ENCODE measurements at places on chromosomes 5 and 9.

DNA sequence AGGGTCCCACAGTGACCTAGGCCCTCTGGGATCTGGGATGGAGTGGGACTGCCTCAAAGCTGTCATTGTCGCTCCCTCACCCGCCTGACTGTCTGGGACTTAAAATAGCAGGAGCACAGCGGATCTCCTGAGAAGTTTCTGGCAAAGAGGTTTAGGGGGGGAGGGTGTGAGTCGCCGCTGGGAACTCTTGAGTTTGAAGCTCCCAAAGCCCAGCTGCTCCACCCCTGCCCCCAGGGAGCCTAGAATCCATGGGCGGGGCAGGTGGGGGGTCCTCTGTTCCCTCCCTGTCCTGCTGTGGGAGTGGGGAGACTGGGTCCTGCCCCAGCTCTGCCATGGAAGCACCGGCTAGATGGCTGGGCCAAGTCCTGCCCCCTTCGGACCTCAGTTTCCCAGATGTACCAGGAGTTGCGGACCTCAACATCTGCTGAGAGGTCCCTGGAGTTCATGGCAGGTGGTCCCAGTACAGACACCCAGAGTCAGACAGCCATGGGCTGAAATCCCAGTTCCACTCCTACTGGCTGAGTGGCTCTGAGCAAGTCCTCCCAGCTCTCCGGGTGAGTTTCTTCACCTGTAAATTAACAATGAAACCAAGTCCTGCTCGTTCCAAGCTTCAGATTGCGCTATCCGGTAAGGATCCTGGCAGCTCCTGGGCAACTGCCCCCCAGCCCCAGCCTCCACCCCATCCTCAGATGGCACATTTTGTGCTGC lies 985 bp upstream of the WDR38 start:
- no peak for DNase-seq

GRCh38 chr9:6247266-6247665 lies 31.7 kb downstream of the IL33 start:
- DNase-seq: no peak

- peak; percentile 8 for DNase-seq
These were observed 501.5 kb downstream of the DMAC1 start for GRCh38 chr9:7298123-7298522.

- no peak for DNase-seq
These were observed 478.8 kb upstream of the ADAMTS16 start for GRCh38 chr5:4661326-4661725.

DNA sequence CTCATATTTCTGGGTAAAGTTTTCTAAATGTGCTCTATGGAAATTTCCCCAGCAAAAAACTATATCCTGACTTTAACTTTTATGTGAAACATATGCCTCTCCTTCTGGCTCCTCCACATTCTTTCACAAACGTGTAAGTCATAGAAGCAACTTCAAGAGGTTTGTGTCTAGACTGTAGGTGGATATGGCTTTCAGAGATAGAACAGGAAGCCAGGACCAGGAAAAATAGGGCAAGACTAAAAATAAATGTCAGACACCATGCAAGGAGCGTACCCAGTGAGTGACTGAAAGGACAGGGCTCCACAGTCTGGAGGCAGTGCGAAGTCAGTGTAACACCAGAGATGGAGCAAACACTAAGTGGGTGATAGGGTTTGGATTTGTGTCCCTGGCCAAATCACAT lies 240.7 kb downstream of the COX7C start:
- DNase-seq: no peak

GRCh38 chr5:58844395-58844794 lies 261.5 kb downstream of the RAB3C start:
- no peak for DNase-seq

GRCh38 chr5:88675708-88676636 lies 207.0 kb downstream of the MEF2C start:
- no peak for DNase-seq

- no peak for DNase-seq
These were observed 90.9 kb upstream of the MINAR2 start for GRCh38 chr5:129656952-129657351.

DNA sequence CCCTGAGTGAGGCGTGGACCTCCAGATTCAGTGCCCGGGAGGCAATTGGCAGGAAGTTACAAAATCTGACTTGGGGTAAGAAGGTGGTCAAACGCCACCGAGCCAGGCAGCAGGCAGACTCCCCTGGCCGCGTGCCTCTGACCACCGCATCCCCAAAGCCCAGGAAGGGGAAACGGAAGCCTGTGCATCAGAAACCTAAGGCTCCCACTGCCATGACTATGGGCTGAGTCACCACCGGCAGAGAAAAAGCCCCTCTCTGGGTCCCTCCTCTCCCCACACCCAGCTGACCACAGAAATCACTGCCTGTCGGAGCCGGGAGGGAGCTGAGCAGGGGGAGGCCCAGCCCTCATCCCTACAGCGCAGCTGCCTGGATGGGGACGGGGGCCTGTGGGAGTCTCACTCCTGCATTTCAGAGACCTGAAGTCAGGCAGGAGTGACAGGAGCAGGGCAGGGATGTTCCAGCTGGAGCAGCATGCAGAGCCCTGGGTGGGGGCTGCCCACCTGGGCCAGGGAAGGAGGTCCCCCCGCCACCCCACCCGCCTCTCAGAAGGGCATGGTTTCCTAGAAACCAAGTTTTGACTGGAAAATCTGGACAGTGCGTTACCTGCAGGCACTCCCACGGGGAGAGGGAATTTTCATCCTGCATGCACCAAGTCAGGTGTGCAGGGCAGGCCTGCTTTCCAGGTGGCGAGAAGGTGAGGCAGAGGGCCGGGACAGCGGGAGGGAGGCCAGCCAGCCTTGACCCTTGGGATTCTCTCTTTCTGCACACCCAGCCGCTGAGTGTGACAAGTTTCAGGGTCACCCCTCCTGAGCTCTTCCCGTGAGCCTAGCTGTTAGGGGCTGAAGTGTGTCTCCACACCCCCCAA lies 68.2 kb downstream of the LRSAM1 start:
- DNase-seq: no peak

DNA sequence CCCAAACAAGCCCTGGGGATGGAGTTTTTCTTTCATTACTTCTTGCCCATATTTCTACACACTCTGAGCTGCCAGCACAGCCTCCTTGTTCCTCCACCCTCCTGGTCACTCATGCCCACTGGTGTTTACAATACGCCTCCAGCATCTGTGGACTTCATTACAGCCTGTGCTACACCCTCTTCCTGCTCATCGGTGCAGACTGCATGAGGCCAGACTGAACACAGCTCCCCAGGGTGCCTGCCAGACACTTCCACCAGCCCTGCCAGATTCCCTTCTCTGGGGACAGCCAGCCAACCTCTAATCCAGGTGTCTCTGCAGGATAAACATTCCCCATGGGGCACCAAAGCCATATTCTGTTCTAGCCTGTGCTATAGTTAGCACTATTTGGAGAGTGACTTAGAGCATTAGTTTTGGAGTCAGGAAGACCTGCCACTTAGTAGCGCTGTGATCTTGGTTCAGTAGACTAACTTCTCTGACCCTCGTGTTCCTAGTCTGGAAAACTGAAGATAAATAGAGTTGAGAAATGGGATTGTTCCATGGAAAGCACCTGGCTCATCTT lies 163.8 kb upstream of the KLF4 start:
- DNase-seq: no peak

DNA sequence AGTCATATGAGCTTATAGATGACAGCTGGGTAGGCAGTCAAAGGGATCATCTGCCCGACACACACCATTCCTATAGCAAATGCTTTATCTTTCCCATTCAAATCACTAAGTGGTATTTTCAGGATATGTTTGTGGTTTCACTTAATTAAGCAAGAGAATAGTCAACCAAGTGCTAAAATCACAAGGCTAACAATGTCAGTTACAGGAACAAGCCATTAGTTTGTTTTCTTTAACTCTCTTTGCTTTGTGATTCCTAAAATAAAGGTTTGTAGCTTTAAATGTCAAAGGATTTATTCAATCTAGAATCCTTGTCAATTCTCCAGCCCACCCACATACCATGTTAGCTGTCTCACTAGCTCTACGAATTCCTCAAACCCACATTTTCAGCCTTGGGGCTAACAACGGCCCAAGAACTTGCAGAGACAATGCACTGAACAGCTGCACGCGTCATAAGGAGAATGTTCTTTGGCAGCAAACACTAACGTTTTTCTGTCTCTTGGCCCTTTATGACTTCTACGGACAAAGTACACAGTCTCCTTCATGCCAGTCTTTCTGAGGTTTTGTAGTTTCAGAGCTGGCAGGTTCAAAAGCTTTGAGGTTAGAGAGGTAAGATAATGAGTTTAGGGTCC lies 56.6 kb downstream of the ELAVL2 start:
- no peak for DNase-seq

- DNase-seq: no peak
These were observed 33.2 kb downstream of the HABP4 start for GRCh38 chr9:96483197-96483596.

GRCh38 chr5:124403281-124403680 lies 343.2 kb downstream of the ZNF608 start:
- no peak for DNase-seq

- no peak for DNase-seq
These were observed 284.8 kb upstream of the CD180 start for GRCh38 chr5:67481362-67481761.

GRCh38 chr9:32589083-32589723 lies 16.2 kb upstream of the NDUFB6 start:
- DNase-seq: no peak

DNA sequence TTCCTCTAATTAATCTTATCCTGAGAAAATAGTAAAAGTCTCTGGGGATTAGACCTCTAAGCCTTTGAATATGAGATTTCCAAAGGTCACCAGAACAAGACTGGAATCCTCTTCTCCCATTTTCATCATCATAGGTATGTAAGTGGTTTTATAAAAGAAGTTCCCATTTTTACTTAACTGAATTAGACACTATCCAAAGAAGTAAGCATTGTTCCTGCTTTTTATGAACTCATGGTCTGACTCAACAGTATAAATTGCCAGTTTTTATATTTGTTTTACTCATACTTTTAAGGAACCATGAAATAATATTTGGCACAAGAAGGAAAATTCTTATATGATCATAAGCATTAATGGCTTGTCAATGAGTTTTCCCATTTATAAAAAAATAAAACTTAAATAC lies 167.1 kb upstream of the ADRA1B start:
- no peak for DNase-seq
